ENCODE measurements at places on chromosomes 1 and 21. TPM values are rescaled to one million over a fixed set of nuclear protein-coding genes. Genes with fewer than 3 reads are reported as not detected.

Gene CRABP2
- polyA plus RNA-seq: 1.9 TPM

DNA sequence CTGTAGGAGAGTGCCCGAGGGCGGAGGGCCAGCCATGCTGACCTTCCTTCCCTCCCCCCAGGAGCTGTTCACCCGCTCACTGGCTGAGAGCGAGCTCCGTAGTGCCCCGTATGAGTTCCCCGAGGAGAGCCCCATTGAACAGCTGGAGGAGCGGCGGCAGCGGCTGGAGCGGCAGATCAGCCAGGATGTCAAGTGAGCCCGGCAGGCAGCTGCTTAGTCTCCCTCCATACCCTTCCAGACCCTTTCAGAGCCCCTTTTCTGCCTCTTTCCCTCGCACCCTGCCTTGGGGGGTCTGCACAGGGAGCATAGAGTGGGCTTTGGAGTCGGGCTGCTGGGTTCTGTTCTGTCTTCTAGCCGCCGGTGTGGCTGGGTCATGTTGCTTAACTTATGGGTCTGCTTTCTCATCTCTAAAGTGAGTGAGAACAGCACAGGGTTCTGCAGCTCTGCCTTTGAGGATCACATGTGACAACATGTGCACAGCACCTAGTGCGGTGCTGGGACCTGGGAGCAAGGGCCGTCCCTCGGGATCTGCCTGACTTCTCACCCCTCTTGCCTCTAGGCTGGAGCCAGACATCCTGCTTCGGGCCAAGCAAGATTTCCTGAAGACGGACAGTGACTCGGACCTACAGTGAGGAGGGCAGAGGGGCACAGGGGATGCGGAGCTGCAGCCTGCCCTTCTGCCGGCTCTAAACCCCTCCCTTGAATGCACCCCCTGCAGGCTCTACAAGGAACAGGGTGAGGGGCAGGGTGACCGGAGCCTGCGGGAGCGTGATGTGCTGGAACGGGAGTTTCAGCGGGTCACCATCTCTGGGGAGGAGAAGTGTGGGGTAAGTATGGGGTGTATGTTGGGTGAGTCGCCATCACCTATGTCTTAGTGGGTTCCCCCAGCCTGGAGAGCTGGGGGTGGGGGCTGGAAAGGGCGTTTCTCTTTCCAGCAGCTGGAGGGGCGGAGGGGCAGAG lies 6.2 kb downstream of the AMPD2 start:
- no peak overlapping the region for H3K4me3 ChIP-seq
- H3K27me3 ChIP-seq: no peaks in the 10 kb centered on the region
- peaks cover 13% of the 10 kb centered on the region for H3K36me3 ChIP-seq
- no peak overlapping the region for H3K27ac ChIP-seq
- no peak for DNase-seq

DNA sequence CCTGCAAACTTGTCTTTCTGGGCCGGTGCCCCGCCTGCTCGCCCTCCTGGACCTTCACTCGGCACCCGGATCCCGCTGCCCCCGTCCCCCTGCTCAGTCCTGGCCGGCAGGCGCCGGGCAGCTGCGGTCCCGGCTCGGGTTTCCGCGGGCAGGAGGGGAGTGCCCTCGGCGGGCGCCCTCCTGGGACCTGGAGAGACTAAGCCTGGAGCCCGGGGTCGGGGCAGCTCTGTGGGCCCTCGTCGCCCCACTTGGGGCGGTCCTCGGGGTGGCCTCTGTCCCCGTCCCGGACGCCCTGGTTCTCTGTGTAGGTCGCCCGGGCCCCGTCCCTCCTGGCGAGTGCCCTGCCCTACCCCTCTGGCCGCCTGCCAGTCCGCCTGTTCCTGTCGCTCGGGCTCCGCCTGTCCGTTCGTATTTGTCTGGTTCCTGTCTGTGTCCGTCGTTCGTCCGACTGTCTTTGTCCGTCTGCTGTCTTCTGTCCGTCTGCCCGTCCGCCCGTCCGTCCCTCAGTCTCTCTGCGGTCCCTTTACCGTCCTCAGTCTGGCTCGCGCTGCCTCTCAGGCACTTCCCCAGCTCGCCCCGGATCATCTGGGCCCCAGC lies 490 bp downstream of the SERINC2 start:
- H3K27ac ChIP-seq: peak overlapping the region; percentile 93
- H3K27me3 ChIP-seq: no peaks in the 10 kb centered on the region
- no peaks in the 10 kb centered on the region for H3K36me3 ChIP-seq

- peaks cover 5% of the 10 kb centered on the region for H3K4me1 ChIP-seq
- peak; percentile 53 for DNase-seq
- H3K4me3 ChIP-seq: no peak overlapping the region
- H3K27me3 ChIP-seq: no peaks in the 10 kb centered on the region
Measured at GRCh38 chr1:212125654-212126053, 90.1 kb downstream of the DTL start.

Gene LCE1C
- not detected for polyA plus RNA-seq

DNA sequence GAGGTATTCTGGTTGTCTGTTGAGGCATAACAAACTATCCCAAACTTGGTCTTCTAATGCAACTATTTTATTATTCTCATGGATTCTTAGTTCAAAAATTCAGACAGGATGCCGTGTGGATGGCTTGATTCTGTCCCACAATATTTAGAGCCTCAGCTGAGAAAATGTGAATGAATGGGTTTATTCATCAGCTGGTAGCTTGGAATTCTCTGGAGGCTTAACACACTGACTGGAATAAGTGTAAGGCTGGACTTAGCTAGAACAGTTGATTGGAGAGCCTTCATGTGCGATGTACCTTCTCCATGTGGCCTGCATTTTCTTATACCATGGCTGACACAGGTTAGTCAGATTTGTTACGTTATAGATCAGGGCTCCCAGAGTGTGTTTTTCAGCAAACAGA lies 30.8 kb downstream of the TNNI3K start:
- H3K4me1 ChIP-seq: peaks cover 4% of the 10 kb centered on the region
- DNase-seq: no peak
- H3K36me3 ChIP-seq: no peaks in the 10 kb centered on the region
- H3K27ac ChIP-seq: no peak overlapping the region

- DNase-seq: peak; percentile 59
- H3K27ac ChIP-seq: no peak overlapping the region
- no peaks in the 10 kb centered on the region for H3K27me3 ChIP-seq
- H3K4me1 ChIP-seq: no peaks in the 10 kb centered on the region
- no peaks in the 10 kb centered on the region for H3K36me3 ChIP-seq
- peak overlapping the region; percentile 48 for H3K4me3 ChIP-seq
Measured at GRCh38 chr1:46466477-46467182, 23.0 kb upstream of the DMBX1 start.

Gene FMO3
- 0.18 TPM for polyA plus RNA-seq

- H3K4me3 ChIP-seq: no peak overlapping the region
- H3K36me3 ChIP-seq: no peaks in the 10 kb centered on the region
- no peaks in the 10 kb centered on the region for H3K27me3 ChIP-seq
- no peak overlapping the region for H3K27ac ChIP-seq
Measured at GRCh38 chr1:33880305-33880704, 16.4 kb downstream of the HMGB4 start.

GRCh38 chr1:7379441-7379971 lies 391.6 kb upstream of the VAMP3 start:
- no peak overlapping the region for H3K4me3 ChIP-seq
- H3K4me1 ChIP-seq: no peaks in the 10 kb centered on the region
- H3K27me3 ChIP-seq: peaks cover 4% of the 10 kb centered on the region

GRCh38 chr1:7266561-7266960 lies 481.3 kb downstream of the CAMTA1 start:
- H3K27ac ChIP-seq: peak overlapping the region; percentile 38
- H3K4me3 ChIP-seq: no peak overlapping the region
- no peaks in the 10 kb centered on the region for H3K27me3 ChIP-seq
- peaks cover 11% of the 10 kb centered on the region for H3K4me1 ChIP-seq
- no peaks in the 10 kb centered on the region for H3K36me3 ChIP-seq

DNA sequence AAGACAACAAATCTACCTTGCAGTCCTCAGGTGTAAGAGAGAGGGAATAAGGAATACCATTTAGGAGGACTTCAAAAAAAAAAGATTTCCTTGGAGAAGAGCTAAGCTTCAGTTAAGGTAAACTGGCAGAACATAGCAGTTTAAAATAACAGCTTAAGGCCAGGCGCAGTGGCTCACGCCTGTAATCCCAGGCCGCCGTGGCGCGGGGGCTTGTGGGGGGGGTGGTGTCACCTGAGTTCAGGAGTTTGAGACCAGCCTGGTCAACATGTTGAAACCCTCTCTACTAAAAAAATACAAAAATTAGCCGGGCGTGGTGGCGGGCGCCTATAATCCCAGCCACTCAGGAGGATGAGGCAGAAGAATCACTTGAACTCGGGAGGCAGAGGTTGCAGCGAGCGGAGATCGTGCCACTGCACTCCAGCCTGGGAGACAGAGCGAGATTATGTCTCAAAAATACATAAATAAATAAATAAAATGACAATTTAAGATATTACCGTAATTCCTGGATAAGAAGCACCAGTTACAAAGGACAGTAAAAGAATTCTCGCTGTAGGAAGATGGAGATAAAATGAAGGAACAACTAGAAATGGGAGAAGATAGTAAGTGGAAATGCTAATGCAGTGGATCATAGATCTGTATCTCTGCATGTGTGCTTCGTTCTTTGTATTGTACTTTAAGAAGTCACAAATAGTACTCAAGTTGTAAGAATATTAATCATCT lies 1140.2 kb downstream of the NCAM2 start:
- H3K36me3 ChIP-seq: no peaks in the 10 kb centered on the region
- DNase-seq: no peak
- H3K27me3 ChIP-seq: no peaks in the 10 kb centered on the region
- H3K4me1 ChIP-seq: no peaks in the 10 kb centered on the region

DNA sequence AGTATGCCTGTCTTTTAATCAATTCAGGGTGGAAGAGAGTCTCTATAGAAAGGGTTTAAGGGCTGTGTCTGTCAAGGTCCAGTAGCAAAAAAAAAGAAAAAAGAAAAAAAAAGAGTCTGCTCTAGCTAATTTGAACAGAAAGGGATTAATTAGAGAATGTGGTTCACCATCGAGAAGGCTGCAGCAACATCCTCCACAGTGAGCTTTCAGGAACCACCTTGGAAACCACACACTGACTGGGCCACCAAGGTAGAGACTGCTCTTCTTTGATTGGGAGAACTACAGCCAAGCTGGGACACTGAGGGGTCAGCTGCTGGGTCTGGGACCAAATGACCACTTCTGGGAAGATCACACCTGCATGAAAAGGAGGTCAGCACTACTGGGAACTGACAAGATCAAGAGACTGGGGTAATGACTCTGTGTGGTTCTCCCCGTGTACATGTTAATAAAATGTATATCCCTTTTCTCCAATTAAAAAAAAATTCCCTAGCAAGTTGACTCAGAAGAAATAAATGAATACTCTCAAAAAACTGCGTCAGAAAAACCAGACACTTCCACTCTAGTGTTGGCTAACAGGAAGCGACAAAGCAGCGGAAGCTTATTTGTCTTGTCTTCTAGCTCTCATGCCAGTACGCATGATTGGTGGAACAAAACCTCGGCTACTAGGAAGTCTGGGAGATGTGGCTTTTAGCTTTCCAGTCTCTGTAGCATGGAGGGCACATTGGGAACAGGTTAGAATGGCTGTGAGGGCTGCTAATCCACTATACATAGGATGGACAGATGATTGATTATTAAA lies 60.0 kb upstream of the IVNS1ABP start:
- DNase-seq: no peak
- H3K27me3 ChIP-seq: no peaks in the 10 kb centered on the region
- no peaks in the 10 kb centered on the region for H3K36me3 ChIP-seq
- no peak overlapping the region for H3K27ac ChIP-seq
- no peak overlapping the region for H3K4me3 ChIP-seq

DNA sequence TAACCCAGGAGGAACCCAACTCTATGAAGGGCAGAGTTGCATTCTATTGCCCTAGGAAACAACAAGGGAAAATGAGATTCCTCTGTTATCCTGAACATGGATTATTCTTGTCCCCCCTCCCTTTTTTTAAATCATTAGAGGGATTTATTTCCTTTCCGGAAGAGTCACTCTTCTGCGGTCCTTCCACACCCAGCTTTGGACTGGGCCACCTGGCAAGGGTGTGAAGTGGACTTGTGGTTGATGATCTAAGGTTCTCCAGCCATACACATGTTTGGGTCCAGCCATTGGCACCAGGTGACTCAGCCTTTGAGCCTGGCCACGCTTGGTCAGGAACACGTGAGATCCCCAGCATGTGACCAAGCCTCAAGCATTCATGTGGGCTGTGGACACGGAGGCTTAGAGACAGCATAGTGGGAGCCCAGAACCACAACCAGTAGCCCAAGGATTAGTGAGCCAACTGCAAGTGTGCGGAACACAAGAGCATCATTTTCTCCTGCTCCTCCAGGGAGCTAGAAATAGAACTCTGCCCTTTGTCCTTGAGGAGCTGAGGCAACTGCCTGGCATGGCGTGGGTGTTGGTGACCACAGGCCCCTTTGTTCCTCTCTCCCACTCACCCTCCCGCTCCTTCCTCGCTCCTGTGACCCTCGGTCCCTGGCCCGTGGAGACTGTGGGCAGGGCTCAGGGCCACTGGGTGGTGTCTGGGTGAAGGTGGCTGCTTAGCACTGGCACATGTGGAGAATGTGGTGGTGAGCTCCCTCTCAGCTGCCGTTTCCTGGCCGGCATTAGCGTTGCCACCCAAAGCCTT lies 50.1 kb downstream of the NENF start:
- H3K27me3 ChIP-seq: no peaks in the 10 kb centered on the region
- peak overlapping the region; percentile 35 for H3K27ac ChIP-seq
- H3K4me3 ChIP-seq: no peak overlapping the region
- no peaks in the 10 kb centered on the region for H3K36me3 ChIP-seq
- peaks cover 40% of the 10 kb centered on the region for H3K4me1 ChIP-seq
- DNase-seq: peak; percentile 52

- DNase-seq: no peak
- H3K27me3 ChIP-seq: no peaks in the 10 kb centered on the region
- H3K4me1 ChIP-seq: no peaks in the 10 kb centered on the region
- peaks cover 13% of the 10 kb centered on the region for H3K36me3 ChIP-seq
Measured at GRCh38 chr1:9744106-9744799, 79.5 kb downstream of the CLSTN1 start.

Gene RBM11
- 2.1 TPM for polyA plus RNA-seq

Gene VASH2
- polyA plus RNA-seq: 0.30 TPM

DNA sequence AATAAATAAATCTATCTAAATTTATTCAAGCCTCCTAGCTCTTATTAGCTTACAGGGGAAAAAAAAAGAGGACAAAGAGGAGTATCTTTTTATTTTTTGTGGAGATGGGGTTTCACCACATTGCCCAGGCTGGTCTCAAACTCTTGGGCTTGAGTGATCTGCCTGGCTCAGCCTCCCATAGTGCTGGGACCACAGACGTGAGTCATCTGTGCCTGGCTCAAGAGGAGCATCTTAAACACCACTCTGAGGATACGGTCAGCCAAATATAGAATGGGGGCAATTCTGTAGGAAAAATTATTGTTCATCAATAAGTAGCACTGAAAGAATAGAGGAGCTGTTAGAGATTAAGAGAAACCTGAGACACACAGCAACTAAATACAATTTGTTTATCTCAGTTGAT lies 24.1 kb downstream of the SLC45A3 start:
- H3K4me3 ChIP-seq: no peak overlapping the region
- H3K4me1 ChIP-seq: no peaks in the 10 kb centered on the region
- H3K27me3 ChIP-seq: no peaks in the 10 kb centered on the region
- no peak overlapping the region for H3K27ac ChIP-seq
- no peaks in the 10 kb centered on the region for H3K36me3 ChIP-seq
- DNase-seq: no peak
